ENCODE measurements at places on chromosomes 11 and 22. TPM values are rescaled to one million over a fixed set of nuclear protein-coding genes. Genes with fewer than 3 reads are reported as not detected.

Gene TRIM48
- polyA plus RNA-seq: not detected

Gene CYTH4
- polyA plus RNA-seq: 4.7 TPM

Gene FAM227A
- polyA plus RNA-seq: 10.7 TPM

Gene SCN3B
- 1.4 TPM for polyA plus RNA-seq

Gene MS4A4A
- 6.4 TPM for polyA plus RNA-seq

Gene ABCC8
- polyA plus RNA-seq: 1.1 TPM
